Aorta (tissue), 5 donors: ENCODE measurements at places on chromosomes 7 and 10. TPM values are rescaled to one million over a fixed set of nuclear protein-coding genes. Genes with fewer than 3 reads are reported as not detected.

PLXNA4 gene
- total RNA-seq = 22.7 TPM

DNA sequence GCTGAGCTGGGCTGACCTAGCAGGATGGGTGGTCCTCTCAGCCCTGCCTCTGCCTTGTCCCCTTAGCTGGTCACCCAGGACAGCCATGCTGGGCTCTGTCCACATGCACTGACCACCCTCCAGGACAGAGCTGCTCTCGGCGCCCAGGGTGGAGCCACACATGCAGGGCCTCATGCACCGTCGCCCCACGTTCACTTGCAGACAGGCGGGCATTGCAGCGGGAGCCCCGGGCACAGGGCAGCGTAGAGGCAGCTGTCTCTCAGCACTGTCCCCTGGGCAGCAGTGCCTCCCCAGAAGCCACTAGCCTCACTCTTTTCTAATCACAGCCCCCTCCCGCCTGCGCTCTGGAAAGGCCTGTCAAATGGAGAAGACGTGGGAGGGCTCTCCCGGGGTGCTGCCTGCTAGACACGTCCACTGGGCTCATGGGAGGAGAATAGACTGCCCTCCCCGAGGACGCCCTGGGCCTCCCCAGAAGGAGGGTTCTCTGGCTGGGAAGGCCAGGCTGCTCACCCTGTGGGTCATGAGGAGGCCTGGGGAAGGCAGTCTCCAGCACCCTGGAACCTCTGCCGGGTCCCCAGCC is 37.4 kb downstream of the YKT6 start:
- H3K4me1 ChIP-seq = no peaks in the 10 kb centered on the region
- no peaks in the 10 kb centered on the region for H3K36me3 ChIP-seq
- no peak for DNase-seq
- no peak overlapping the region for H3K4me3 ChIP-seq

- H3K36me3 ChIP-seq = no peaks in the 10 kb centered on the region
- no peaks in the 10 kb centered on the region for H3K4me1 ChIP-seq
- H3K4me3 ChIP-seq = no peak overlapping the region
- H3K27me3 ChIP-seq = no peaks in the 10 kb centered on the region
Observed at GRCh38 chr7:132677918-132678317, 101.6 kb upstream of the PLXNA4 start.

DNA sequence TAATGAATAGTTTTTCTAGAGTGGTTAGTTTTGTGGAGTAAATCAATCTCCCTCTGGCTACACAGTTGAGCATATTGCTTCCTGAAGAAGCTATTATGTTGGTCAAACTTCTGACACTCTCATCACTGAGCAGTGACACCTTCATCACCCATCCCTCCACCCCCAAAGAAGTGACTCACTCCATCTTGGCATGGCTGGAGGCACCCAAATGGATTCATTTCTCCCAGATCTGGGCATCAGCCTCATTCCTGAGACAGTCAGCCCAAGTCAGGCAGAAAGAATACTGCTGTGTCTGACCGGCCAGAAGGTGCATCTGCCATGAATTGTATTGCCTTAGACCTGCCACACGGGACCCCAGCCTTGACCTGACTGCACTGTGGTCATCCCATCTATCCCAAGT is 117.0 kb upstream of the HABP2 start:
- no peaks in the 10 kb centered on the region for H3K36me3 ChIP-seq
- no peaks in the 10 kb centered on the region for H3K27me3 ChIP-seq
- H3K4me1 ChIP-seq = no peaks in the 10 kb centered on the region
- DNase-seq = no peak
- no peak overlapping the region for H3K4me3 ChIP-seq

GRCh38 chr7:35272246-35272645 is 18.3 kb upstream of the TBX20 start:
- no peaks in the 10 kb centered on the region for H3K4me1 ChIP-seq
- no peak for DNase-seq

GRCh38 chr10:34884272-34884952 is 69.3 kb upstream of the PARD3 start:
- no peak overlapping the region for H3K27ac ChIP-seq
- no peaks in the 10 kb centered on the region for H3K36me3 ChIP-seq
- no peak for DNase-seq
- H3K27me3 ChIP-seq = no peaks in the 10 kb centered on the region
- no peak overlapping the region for H3K4me3 ChIP-seq

CAV2 gene
- 131 TPM for total RNA-seq

RSPH10B gene
- not detected for total RNA-seq

TSPAN14 gene
- 61.5 TPM for total RNA-seq

AASS gene
- 42.4 TPM for total RNA-seq

GRCh38 chr10:90930971-90931871 is 10.3 kb upstream of the ANKRD1 start:
- H3K27ac ChIP-seq = peak overlapping the region; percentile 93
- no peaks in the 10 kb centered on the region for H3K27me3 ChIP-seq
- DNase-seq = peak; percentile 82
- no peaks in the 10 kb centered on the region for H3K36me3 ChIP-seq

DNA sequence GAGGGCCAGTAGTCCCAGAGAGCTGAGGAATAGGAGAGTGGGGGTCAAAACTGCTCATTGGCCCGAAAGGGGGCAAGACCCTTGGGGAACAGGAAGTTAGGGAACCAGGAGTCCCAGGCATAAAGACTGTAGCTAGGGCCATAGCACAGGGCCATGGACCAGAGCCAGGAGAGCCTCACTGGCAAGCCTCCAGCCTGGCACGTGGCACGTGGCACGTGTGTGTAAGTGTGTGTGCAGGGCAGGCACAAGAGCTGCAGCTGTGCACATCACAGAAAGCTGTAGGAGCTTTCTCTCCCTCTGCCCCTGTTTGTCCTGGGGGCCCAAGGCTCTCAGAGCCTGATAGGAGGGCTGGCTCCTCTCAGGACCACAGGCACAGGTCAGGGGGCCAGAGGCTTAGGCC is 47.8 kb upstream of the SLF2 start:
- H3K36me3 ChIP-seq = no peaks in the 10 kb centered on the region
- H3K27ac ChIP-seq = no peak overlapping the region
- DNase-seq = no peak
- no peak overlapping the region for H3K4me3 ChIP-seq
- no peaks in the 10 kb centered on the region for H3K27me3 ChIP-seq

- no peaks in the 10 kb centered on the region for H3K27me3 ChIP-seq
- H3K4me3 ChIP-seq = no peak overlapping the region
- DNase-seq = no peak
- no peaks in the 10 kb centered on the region for H3K4me1 ChIP-seq
- H3K27ac ChIP-seq = no peak overlapping the region
Observed at GRCh38 chr10:6354168-6354772, 151.5 kb downstream of the PFKFB3 start.

GRCh38 chr10:128286141-128286761 is 160.0 kb upstream of the MKI67 start:
- no peak for DNase-seq
- no peaks in the 10 kb centered on the region for H3K36me3 ChIP-seq
- no peaks in the 10 kb centered on the region for H3K27me3 ChIP-seq
- no peak overlapping the region for H3K27ac ChIP-seq
- no peaks in the 10 kb centered on the region for H3K4me1 ChIP-seq

DNA sequence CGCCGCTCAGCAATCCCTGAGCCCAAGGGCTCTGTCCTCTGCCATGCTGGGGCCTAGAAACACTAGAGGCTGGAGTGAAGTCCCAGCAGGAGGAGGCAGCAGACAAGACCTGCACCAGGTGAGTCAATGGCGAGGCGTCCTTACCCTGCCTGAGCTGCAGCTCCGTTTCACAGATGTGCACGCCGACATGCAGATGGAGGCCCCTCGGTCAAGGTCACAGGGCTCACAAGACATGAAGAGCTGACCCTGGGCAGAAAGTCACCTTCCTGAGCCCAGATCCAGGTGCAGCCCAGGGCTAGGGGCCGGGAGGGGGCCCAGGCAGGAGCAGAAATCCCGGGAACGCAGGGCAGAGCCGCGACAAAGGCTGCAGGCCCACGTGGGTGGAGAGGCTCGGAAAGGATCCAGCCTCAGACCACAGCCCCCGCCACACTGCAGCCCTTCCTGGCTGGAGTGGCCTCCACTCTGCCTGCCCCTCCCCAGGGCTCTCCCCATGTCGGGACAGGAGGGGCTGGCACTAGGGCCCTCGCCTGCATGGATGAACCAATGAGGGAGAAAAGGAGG is 23.8 kb downstream of the PDGFA start:
- H3K27ac ChIP-seq = no peak overlapping the region
- no peaks in the 10 kb centered on the region for H3K4me1 ChIP-seq
- peaks cover 11% of the 10 kb centered on the region for H3K36me3 ChIP-seq
- no peak overlapping the region for H3K4me3 ChIP-seq
- no peaks in the 10 kb centered on the region for H3K27me3 ChIP-seq

- no peak overlapping the region for H3K27ac ChIP-seq
- H3K4me1 ChIP-seq = no peaks in the 10 kb centered on the region
- H3K27me3 ChIP-seq = no peaks in the 10 kb centered on the region
- H3K4me3 ChIP-seq = no peak overlapping the region
- no peak for DNase-seq
Observed at GRCh38 chr7:157635148-157635500, 298.3 kb downstream of the DNAJB6 start.

DNA sequence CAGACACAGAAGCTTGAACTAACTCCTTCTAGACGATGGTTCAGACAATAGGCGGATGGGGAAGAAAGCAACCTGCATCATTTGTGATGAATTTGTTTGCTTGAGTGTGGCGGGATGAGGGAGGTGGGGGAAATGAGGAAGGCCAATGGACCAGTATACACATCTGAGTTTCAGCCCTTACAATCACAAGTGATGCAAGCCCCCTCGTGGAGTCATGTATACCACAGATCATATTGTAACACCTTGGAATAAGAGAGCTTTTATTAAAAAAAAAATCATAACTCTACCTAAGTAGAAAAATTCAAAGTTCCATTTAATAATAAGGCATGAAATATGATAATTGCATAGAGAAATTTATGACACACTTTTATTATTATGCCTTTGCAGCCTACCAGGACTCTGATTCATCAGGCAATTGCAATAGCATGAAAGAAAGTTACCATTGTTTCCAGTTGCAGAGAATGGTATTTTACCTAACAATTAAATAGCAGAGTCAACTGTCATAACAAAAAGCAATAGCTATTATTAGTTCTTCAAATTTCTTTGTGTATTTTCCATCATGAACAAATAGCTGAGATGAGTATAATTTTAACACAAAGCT is 230.2 kb upstream of the AKR1E2 start:
- H3K36me3 ChIP-seq = no peaks in the 10 kb centered on the region
- H3K27ac ChIP-seq = no peak overlapping the region
- no peak overlapping the region for H3K4me3 ChIP-seq
- H3K4me1 ChIP-seq = no peaks in the 10 kb centered on the region

GRCh38 chr7:111086532-111086931 is 4.4 kb upstream of the LRRN3 start:
- H3K4me3 ChIP-seq = no peak overlapping the region
- DNase-seq = no peak
- no peaks in the 10 kb centered on the region for H3K27me3 ChIP-seq
- no peak overlapping the region for H3K27ac ChIP-seq

GRCh38 chr10:102581401-102581800 is 62.9 kb upstream of the TRIM8 start:
- H3K27me3 ChIP-seq = no peaks in the 10 kb centered on the region
- no peak overlapping the region for H3K27ac ChIP-seq
- no peak for DNase-seq
- no peaks in the 10 kb centered on the region for H3K36me3 ChIP-seq
- H3K4me3 ChIP-seq = no peak overlapping the region
- no peaks in the 10 kb centered on the region for H3K4me1 ChIP-seq

DNA sequence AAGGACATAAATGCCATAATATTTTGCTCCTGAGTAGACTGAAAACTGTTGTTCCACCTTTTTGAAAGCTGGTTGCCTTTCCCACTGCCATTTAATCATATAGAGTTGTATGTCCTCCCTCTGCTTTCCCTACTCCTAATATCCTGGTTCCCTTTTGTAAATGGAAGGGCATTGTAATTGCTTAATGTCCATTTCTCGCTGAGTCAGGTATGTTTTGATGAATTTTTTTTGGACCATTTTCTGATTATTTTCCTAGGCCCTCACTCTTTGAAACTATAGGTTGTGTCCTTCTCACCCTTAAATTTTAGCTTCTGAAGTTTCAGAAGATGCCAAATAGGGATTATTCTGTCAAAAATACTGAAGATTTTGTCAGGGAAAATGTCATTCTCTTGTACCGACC is 45.5 kb downstream of the WAC start:
- no peak overlapping the region for H3K4me3 ChIP-seq
- H3K27ac ChIP-seq = no peak overlapping the region
- no peaks in the 10 kb centered on the region for H3K27me3 ChIP-seq
- DNase-seq = no peak
- peaks cover 4% of the 10 kb centered on the region for H3K4me1 ChIP-seq

DNA sequence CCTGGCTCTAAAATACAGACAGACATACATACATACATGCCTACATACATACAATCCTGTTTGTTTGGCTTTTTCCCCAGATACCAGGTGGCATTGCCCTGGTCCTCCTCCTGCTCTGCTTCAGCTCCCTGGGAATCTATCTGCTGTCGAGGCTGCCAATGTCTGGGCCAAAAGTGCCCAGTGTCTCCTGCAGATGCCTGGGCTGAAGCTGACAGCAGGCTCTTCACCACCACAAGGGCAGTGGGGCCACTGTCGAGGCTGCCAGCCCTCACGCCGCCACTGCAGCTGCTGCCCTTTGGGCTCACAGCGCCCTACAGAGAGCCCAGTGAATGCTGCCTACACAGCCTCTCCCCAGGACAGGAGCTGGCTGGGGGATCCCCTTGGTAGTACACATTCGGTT is 18.0 kb upstream of the STN1 start:
- H3K4me1 ChIP-seq = no peaks in the 10 kb centered on the region
- H3K4me3 ChIP-seq = no peak overlapping the region
- H3K36me3 ChIP-seq = no peaks in the 10 kb centered on the region
- no peaks in the 10 kb centered on the region for H3K27me3 ChIP-seq
- no peak for DNase-seq
- H3K27ac ChIP-seq = no peak overlapping the region

DNA sequence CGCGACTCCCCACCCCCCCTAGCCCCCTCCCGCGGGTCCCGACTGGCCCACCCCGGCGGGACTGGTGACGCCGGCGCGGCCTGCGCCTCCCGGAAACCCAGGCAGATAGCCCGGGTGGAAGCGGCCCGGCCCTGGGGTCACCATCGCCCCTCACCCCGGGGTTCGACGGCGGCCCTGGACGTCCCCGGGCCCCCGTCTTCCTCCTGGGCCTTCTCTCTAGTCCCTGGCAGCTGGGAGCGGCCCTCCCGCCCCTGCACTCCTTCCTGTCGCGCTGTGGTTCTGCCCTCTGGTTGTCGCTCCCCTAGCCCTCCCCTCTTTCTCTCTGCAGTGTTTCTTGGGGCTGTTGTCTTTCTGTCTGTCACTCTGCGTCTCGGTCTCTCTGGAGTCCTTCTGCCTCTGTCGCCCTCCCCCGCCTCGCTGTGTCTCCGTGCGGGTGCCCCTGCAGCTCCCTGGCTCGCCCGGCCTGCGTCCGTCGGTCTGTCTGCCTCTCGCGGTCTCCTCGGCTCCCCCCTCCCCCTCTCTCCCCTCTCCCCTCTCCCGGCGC is 90.5 kb upstream of the PAX2 start:
- no peaks in the 10 kb centered on the region for H3K4me1 ChIP-seq
- DNase-seq = no peak

DNA sequence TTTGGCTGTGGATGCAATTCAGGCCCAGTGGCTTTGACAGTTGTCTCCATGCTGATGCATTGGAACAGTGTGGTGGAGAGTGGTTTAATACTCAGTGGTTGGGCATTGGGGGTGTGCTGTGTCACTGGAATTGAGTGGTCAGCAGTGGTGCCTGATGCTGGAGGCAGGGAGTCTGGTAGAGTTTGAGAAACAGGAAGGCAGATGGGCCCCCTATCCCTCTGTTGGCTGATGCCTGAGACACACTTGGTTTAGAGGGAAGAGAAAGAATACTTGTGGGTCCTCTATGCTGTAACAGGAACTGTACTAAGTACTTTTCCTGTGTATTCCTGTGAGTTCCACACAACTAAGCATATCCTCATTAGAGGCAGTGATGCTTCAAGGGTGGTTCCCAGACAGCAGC is 55.4 kb downstream of the EEPD1 start:
- H3K4me3 ChIP-seq = no peak overlapping the region
- H3K27ac ChIP-seq = no peak overlapping the region
- no peak for DNase-seq
- no peaks in the 10 kb centered on the region for H3K27me3 ChIP-seq
- H3K36me3 ChIP-seq = no peaks in the 10 kb centered on the region
